Neural crest cell (in vitro differentiated cells): ENCODE measurements at places on chromosomes 6 and 20. TPM values are rescaled to one million over a fixed set of nuclear protein-coding genes. Genes with fewer than 3 reads are reported as not detected.

Gene RAMACL
- total RNA-seq, result 0.70 and 0.98 TPM in 2 replicates

- peaks cover 7% of the 10 kb centered on the region for H3K4me1 ChIP-seq
- H3K27ac ChIP-seq, result no peak overlapping the region
- H3K4me3 ChIP-seq, result no peak overlapping the region
- no peaks in the 10 kb centered on the region for H3K36me3 ChIP-seq
- H3K27me3 ChIP-seq, result peaks cover 33% of the 10 kb centered on the region
- DNase-seq, result no peak
These were observed 304.2 kb downstream of the LRFN2 start for GRCh38 chr6:40282986-40283385.

DNA sequence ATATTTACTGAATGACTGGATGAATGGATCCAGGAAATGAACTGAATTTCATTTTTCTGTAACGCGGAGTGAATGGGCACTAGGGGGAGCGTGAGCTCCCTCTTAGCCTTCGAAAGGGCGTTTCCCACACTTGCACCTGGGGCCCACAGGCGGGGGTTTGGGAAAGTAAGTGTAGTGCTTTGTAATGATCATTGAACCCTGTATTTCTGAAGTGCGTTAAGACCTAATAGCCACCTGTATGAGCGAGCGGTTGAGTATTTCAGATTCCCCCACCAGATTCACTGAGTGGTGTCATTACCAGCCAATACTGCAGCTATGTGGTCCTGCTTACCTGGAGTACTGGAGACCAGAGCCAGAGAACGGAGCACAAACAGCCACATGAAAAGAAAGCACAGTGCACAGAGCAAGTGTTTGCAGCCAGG lies 10.5 kb downstream of the SYTL3 start:
- no peak overlapping the region for H3K4me3 ChIP-seq
- peaks cover 32% of the 10 kb centered on the region for H3K27me3 ChIP-seq

GRCh38 chr20:59105581-59105980 lies 58.0 kb upstream of the ZNF831 start:
- DNase-seq, result no peak
- no peak overlapping the region for H3K27ac ChIP-seq
- no peaks in the 10 kb centered on the region for H3K36me3 ChIP-seq

Gene TMEM30A
- 44.5 and 47.3 TPM in 2 replicates for total RNA-seq

Gene LY6G6F
- not detected in 2 replicates for total RNA-seq
